ENCODE measurements at places on chromosomes 7 and 10.

DNA sequence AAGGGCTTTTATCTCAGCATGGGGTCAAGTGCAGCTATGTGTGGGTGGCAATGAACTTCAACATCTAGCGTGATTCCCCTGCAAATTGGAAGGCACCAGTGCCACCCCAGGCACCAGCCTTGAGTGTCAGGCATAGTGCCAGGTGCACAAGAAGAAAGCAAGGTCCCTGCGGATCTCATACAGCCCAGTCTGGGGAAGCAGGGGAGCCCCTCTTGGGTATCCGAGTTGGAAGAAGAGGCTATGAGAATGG lies 269.0 kb downstream of the RPS24 start:
- DNase-seq, result no peak

GRCh38 chr7:134701272-134701671 lies 54.6 kb downstream of the BPGM start:
- peak; percentile 63 for DNase-seq

GRCh38 chr10:32751582-32751981 lies 206.4 kb downstream of the ITGB1 start:
- DNase-seq, result no peak

GRCh38 chr10:5902511-5903274 lies 12.7 kb downstream of the FBH1 start:
- no peak for DNase-seq

DNA sequence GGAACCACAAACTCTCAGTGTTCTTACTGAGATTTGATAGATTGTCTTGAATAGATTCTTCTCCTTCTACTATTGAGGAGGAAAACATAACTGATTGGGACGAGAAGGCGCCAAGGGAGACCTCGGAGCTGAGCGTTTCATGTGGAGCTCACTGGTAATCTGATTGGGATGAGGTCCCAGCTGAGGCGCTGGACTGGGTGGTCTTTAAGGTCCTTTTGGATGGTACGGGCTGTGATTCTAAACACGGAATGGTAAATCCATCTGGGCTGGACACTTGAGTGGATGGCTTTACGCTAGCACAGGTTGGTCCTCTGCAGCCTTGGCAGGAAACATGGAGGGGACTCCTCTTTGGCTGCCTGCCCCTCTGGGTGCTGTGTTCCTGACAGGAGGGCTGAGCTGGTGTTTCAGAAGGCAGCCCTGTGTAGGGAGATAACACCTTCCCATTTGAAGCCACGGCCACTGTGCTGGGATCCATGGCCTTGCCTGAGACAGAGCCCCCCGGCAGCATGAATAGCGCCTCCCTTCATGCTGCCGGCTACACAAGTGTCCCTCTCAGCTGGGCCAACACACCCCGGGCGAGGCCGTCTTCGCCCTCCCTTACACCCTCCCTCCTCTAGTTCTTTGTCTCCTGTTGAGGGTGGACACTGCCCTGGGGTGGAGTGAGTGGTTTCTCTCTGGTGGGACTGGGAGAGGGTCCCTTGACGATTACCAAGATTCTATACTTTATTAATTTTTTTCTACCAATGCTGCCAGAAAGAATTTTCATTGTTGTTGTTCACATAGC lies 203.2 kb upstream of the SHH start:
- DNase-seq, result no peak

DNA sequence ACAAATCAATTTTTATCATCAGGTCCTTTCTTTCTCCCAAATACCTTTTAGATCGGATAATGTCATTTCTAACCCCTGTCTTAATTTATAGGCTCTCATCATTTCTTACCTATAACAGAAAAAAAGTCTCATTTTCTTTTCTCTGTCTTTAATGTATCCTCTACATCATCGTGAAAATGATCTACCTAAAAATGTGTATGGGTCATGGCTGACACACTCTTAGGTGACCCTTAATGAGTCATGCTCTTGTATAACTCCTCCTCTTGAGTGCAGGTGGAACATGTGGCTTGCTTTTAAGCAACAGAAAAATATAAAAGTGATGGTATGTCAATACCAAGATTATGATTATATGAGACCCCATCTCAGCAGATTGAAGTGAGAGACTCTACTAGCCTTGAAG lies 139.4 kb downstream of the SEMA3C start:
- DNase-seq, result no peak

- no peak for DNase-seq
Measured at GRCh38 chr7:81869670-81870069, 99.8 kb upstream of the HGF start.

DNA sequence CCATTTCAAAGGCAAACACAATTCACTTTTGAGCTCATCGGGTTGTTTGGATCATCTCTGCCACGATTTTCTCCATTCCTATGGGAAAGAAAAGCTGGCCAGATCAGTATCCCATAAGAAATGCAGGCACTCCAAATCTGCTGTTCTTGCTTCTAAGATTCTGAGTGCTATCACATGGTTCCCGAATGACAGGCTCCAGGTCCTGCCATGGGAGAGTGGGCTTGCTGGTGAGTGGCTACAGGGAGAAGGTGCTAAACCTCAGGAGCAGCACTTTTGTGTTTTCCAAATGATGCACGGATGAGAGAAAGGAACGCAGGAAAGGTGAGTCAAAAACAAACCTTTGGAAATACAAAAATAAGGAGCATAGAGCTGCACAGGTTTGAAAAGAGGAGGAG lies 32.1 kb downstream of the MTURN start:
- DNase-seq, result no peak

- peak; percentile 20 for DNase-seq
Measured at GRCh38 chr10:129417870-129418269, 49.2 kb upstream of the MGMT start.

GRCh38 chr7:2030475-2031450 lies 202.0 kb downstream of the MAD1L1 start:
- DNase-seq, result no peak

DNA sequence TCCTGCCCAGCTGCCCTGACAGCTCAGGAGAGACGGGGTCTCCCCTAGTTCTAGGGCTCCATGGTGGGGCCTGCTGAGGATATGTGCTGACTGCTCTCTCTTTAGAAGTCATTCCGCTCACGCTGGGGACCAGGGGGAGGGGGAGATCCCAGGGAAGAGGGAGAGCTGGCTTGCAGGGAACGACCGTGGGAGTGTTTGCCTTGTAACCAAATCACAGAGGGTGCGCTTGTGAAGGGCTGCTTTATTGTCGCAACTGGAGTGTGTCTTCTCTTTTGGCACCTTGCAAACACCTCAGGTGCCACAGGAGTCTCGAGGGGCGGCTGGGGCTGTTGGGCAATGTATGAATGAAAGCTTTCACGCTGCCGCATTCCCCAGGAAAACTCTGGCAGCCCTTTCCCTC lies 531.3 kb upstream of the MKI67 start:
- DNase-seq, result no peak

GRCh38 chr10:124307591-124307990 lies 111.1 kb downstream of the OAT start:
- DNase-seq, result no peak

DNA sequence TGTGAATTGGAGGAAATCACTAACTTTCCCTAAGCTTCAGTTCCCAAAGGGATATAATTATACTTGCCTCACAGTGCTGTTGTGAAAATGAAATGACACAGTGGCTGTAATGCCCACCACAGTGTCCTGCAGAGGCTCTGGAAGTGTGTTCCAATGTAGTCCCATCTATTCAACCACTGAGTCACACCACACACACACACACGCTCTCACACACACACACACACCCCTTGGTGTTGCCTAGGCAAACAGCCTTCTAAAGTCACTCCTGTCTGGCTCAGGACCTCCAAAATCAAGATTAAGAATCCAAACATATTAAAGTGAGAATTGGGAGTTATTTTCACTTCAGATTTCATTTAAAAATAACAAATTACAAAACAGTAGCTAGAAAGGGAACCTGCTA lies 73.3 kb downstream of the NRCAM start:
- DNase-seq, result no peak

GRCh38 chr10:123377883-123378282 lies 223.7 kb downstream of the BUB3 start:
- DNase-seq, result no peak

- no peak for DNase-seq
Measured at GRCh38 chr10:18449611-18450026, 201.8 kb downstream of the NSUN6 start.

DNA sequence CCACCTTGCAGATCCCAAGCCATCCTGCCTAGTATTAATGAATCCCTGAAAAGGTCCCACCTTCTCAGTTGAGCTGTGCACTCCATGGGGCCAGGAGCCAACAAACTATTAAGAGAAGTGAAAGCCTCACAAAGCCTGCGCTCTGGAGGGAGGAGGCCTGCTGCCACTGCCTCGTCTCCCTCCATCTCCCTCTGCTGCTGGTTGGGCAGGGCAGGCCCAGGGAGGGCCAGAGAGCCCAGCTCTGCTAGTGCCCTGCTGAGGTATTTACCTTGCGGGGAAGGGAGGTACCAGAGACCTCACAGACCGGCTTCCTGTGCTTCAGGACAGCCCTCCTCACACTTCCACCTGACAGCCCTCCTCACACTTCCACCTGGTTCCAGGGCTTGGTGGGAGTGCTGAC lies 171.5 kb downstream of the SH3PXD2A start:
- no peak for DNase-seq

GRCh38 chr10:72243822-72244437 lies 27.9 kb upstream of the ASCC1 start:
- DNase-seq, result peak; percentile 95

DNA sequence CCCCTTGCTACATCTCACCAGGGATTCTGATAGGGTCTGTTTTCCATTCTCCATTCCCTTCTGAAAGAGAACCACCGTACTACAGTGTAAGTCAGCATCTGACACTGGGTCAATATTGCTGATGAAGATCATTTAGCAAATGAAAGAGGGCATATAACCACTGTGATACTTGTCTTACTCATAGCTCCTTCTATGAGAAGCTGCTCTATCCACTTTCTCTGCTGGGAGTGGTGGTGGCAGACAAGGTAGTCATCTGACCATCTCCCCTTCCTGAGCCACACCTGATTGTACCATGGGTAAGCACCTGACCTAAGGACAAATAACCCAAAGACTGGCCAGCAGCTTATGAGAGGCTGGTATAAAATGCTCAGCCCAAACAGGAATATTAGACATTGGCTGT lies 220.4 kb downstream of the DOCK4 start:
- DNase-seq, result no peak

DNA sequence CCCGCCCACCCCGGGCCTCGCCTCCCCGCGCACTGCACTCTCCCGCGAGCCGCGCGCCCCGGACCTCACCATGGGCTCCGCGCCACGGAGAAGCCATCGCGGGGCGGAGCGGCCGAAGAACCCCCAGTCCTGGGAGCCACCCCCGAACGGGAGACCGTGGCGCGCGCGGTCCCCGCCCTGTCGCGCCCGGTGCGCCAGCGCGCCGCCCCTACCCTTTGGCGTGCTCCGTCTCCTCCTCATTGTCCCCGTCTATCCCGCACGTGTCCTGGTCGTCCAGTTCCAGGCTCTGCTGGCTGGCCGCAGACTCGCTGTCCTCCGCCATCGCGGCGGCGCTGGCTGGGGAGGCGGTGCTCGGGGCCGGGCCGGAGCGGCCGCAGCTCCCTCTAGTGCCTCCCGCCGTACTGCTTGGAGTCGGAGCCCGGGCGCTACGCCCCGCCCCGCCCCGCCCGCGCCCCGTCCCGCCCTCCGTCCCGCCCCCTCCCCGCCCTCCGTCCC lies at the start of gene NMT2:
Gene NMT2, minus strand, starts transcription at position 403 of the 495 bp plus-strand sequence. Its CDS starts 81 bp downstream, at position 322.
- no peak for DNase-seq

DNA sequence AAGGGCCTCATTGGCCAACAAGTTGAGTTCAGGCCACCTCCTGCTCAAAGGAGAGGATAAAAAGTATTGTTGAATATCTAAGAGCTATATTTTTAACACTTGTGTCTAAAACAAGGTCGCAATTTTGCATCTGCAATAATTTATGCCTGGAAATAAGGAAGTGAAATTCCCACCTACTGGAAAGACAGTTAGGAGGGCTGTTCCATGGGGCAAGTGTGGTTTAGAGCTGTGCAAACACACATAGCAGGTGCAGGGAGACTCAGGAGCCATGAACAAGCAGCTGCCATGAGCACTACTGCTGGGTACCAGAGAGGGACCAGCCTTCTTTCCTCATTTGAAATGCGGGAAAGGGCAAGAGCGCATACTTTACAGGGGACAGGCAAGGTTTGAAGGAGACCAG lies 35.5 kb upstream of the IKZF1 start:
- no peak for DNase-seq

GRCh38 chr7:81079746-81080145 lies 160.9 kb upstream of the SEMA3C start:
- DNase-seq, result no peak

- DNase-seq, result no peak
Measured at GRCh38 chr7:40234046-40234445, 99.2 kb downstream of the SUGCT start.

DNA sequence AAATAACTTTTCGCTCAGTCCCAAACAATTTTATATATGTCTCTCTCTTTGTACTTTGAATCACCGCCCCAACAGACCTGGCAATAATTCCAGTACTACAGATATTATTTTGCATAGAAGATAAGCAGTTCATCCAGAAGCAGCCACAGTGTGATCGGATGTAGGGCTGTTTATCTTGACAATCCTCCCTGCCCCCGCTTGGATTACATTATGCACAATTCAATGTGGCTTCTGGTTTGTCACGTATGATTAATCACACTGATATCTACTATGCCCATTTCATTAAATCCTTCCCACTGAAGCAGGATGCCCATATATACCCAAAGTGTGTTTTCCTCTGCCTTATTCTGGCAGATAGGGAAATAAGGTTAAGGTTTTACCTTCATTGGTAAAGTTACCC lies 115.2 kb downstream of the PDE1C start:
- DNase-seq, result no peak

- DNase-seq, result no peak
Measured at GRCh38 chr7:2487586-2488271, 11.5 kb upstream of the GRIFIN start.

DNA sequence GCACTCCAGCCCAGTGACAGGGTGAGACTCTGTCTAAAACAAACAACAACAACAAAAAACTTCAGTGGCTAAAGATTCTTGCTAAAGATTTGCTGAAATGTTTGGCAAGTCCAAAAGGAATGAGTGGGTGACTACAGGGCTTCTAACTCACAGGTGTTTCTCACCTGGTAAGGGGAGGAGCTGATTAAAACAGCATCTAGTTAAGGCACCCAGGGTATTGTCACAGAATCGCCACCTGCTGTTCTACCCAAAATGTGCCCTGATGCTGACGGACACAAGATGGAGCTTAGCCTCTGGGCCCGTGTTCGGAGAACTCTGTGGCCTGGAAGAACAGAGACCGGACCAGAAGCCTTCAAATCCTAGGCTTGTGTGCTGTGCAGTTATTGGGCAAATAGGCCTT lies 336.0 kb upstream of the GALNT17 start:
- DNase-seq, result no peak

GRCh38 chr7:110051372-110051771 lies 1039.6 kb upstream of the LRRN3 start:
- DNase-seq, result no peak

- DNase-seq, result no peak
Measured at GRCh38 chr10:49083261-49083660, 32.1 kb downstream of the VSTM4 start.

DNA sequence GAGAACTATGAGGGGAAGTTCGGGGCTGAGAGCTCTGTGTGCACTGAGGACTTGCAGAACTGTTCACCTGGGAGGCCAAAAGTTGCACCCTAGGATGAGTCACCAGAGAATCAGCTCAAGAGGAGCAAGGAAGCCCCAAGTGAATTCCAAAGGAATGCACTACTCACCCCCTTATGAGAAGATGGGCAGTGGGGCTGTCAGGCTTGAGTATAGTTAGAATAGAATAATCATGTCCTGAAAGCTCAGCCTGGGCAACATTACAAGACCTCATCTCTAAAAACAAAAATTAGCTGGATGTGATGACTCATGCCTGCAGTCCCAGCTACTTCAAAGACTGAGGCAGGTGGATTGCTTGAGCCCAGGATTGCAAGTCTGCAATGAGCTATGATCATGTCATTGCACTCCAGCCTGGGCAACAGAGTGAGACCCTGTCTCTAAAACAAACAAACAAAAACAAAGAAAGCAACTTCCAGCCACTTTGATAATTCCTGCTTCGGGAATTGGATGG lies 30.0 kb downstream of the MAP3K8 start:
- peak; percentile 36 for DNase-seq
